Kidney epithelial cell (primary cell): ENCODE measurements at places on chromosomes 2 and 18.

DNA sequence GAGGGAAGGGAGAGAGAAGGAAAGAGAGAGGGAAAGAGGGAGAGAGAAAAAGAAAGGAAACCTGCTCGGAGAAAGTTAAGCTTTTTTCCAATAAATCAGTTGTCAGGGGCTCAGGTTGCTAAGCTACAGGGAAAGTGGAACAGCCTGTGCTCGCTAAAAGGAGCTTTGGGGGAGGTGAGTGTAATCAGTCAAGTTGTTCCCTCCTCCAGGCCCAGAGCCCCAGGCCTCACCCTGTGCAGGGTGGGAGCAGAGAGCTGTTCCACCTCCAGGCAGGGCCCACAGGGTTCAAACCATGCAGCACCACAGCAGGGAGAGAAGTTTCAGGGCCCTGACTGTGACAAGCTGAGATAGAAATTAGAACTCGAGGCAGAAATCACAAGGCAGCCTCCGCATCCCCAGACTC lies 56.4 kb upstream of the PPP1CB start:
- no peak for DNase-seq

GRCh38 chr2:182302174-182302573 lies 124.7 kb downstream of the PDE1A start:
- no peak for DNase-seq

DNA sequence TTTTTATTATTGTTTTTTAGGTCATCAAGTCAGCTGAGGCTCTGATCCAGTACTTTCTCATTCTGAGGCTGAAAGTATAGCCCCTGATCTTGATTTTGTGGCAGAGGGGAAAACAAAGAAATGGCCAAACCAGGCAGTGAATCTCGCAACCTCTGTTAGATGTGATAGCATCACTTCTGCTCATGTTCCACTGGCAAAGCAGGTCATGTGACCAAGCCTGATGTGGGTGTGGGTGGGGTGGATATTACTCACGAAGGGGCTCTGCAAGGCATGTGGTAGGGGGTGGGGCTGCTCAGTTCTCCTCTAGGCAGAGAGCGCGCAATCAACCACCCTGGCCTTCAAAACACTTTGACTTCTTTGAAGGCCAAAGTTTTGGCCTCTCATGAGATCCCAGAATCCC lies 254.2 kb downstream of the MYCN start:
- no peak for DNase-seq

DNA sequence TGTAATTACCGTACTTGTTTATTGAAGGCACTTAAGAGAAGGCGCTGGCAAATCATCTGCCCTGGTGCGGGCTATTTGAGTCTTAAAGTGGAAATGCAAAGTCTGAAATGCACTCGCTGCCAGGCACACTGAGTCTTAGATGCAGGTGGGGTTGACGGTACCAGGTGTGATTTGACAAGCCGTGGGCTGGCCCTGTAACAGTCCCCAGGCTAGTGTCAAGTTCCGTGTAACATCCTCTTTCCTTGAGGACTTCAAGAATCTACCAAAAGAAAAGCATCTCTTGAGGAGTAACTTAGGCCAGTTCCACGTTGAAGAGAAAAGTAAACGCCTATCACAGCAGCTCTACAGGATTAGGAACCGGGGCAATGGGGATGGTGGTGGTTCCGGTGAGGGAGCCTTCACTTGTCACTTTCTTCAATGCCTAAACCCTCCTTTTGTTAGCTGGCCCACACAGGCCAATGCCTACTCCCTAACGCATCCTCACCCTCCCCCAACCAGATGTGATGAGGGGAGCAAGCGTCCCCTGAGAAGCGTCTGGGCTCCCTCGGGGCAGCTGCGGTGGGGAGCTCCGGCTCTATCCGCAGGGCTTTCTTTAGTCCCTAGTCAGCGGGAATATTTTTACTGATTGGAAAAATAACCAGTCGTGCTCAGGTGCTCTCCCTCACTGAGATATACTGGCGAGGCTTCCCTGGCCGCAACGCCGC lies 1.5 kb upstream of the UGP2 start:
- no peak for DNase-seq

DNA sequence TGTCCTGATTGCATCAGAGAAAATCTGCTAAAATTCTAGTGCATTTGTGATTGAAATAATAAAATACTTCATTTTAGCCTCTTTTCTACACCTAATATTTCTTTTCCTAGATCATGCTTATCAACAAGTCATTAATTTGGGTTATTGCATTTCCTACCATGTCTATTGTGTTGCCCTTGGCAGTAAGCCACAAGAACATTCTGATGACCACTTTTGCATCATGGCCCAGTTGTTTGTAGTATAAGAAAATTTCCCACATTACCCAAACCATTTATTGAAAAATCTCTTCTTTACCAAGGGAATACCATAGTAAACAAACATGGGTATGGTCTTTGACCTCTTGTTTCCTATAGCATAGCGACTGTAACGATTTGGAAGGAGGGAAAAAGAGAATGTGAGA lies 76.3 kb downstream of the R3HDM1 start:
- DNase-seq: no peak

GRCh38 chr18:31835528-31836133 lies 75.0 kb upstream of the SLC25A52 start:
- DNase-seq: no peak

DNA sequence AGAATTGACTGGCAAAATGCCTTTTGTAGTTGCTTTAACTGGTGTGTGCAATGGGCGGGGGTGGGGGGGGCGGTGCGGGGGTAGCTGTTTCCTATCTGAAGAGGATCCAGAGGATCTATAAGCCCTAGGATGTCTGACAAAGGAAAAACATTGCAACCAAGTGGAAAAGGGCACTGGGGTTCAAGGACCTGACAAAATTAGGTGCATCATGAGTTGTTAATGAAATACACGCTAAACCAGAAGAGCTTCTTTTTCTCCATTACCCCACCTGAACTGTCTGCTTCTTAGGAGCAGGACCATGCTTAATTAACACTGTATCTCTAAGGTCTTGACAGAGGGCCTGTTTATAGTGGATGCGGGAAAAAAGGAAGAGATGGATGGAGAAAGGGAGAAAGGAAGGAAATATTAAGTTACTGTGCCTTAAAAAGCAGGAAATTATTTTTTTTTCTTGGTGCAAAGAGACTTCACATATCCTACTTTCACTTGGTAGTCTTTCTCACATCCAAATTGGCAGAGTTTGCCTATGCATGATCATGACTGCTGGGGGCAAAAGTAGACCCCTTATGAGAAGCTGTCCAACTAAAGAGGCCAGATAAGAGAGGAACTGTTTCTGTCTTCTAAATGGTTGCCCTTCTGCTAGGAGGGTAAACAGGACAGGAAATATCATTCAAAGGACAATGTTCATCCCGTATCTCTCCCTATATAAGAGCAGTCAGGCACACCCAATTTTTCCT lies 4.6 kb downstream of the RND3 start:
- DNase-seq: no peak

DNA sequence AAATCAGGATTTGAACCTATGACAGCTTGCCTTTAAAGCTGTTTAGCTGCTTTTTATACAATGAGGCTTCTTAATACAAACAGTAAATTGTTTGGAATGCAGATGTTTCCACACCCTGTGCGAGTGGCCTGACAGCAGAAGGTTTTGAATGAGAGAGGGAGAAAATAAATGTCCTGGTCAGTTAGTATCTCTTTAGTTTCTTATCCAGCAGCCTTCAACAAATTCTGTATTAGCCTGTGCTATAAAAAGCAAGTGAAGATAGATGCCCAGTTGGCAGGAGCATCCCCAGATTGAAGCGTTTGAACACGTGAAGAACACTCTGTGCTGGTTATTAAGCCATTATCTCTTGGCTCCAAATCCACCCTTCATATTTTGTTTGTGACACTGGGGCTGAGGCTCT lies 70.6 kb downstream of the CERS6 start:
- no peak for DNase-seq

DNA sequence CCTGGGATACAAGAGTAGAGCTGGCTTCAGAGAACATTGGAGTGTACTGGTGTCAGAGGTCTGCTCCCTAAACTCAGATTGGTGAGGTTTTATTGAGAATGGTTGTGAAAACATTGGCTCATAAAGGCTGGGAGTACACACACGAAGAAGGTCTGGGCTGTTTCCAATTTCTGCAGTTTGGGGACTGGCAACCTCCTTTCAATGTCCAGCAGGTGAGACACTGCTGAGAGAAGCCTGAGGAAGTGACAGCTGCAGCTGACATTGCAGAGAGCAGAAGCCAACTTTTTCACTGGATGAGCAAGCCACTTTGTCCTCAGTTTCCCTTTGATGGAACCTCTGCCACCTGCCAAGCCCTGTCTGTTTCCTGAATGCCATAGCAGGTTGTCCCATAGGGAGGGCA lies 346.6 kb upstream of the SPRED2 start:
- DNase-seq: no peak

DNA sequence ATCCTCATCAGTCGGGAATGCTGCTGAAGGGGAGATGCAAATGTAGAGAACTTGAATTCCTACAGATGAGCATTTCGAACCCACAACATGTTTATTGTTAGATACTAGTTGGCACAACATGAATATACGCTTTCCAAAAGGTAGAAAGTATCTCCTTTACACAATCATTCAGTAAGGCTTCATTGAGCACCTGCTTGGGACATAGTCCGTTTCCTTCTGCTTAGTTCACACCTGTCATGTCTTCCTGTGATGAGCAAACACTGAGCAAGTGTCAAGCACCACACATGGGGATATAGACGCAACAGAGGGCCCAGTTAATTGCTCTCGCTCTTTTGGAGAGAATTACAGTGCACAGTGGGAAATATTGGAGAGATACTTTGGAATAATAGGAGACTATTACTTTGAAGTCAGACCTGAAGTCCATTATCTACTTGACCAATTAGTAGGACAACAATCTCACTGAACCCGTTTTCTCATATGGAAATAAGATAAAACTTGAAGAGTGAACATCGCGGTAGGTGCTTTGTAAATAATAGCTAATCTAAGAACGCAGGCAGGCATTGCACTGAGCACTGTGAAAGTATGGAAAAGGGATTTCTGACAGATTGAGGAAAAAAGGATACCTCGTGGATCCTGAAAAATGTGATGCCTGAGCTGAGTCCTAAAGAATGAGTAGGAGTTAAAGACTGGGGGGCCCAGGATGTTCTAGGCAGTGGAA lies 1.2 kb downstream of the CPSF3 start:
- DNase-seq: no peak

GRCh38 chr2:19868701-19869580 lies 32.8 kb downstream of the TTC32 start:
- no peak for DNase-seq

- DNase-seq: no peak
Measured at GRCh38 chr2:97851172-97851571, 137.8 kb downstream of the ZAP70 start.

DNA sequence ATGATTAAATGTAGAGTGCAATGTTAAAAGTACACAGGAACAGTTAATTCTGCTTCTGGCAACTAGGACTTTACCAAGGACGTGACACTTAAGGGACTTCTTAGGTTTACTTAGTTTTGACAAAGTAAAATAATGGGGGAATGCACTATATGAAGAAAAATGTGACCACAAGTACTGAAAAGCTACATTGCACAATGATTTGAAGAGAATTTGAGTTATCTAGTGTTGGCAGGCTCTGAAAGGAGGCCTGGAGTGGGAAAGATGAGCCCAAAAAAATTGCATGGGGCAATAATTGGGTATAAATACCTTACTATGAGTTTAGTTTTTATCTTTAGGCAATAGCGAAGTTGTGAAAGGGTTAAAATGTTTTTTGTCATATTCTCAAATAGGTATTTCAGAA lies 173.7 kb downstream of the DOK6 start:
- no peak for DNase-seq

DNA sequence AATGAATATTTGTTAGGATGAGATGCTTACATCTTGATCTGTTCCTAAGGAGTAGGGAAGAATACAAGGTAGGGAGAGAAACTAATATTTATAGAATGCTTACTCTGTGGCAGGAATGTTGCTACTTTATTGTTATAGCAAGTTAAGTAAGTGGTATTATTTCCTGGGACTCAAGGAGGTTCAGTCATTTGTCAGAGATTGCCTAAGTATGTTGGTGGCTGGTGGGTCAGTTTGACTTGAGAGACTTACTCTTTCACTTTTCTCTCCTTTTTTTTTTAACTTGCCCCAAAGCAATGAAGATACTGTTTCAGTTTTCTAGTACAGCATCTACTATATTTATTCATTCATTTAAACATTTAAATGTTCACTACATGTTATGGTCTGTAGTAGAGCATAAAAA lies 209.2 kb upstream of the STON1 start:
- no peak for DNase-seq

DNA sequence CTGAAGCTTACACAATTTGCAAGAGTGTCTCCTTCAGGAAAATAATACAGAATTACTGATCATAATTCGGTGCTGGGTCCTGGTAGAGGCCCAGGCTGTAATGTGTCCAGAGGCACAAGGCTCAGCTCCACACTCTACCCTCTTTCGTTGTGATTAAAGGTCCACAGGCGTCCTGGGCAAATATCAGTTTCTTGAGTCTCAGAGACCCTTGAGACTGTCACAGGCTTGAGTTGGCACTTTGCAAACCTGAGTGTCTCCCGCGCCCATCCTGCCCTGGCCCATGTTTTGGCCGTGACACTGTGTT lies 46.9 kb upstream of the SMAD7 start:
- DNase-seq: no peak

GRCh38 chr18:45116116-45116515 lies 435.4 kb downstream of the SETBP1 start:
- DNase-seq: no peak

- DNase-seq: peak; percentile 75
Measured at GRCh38 chr2:199303728-199304177, 154.0 kb downstream of the SATB2 start.

DNA sequence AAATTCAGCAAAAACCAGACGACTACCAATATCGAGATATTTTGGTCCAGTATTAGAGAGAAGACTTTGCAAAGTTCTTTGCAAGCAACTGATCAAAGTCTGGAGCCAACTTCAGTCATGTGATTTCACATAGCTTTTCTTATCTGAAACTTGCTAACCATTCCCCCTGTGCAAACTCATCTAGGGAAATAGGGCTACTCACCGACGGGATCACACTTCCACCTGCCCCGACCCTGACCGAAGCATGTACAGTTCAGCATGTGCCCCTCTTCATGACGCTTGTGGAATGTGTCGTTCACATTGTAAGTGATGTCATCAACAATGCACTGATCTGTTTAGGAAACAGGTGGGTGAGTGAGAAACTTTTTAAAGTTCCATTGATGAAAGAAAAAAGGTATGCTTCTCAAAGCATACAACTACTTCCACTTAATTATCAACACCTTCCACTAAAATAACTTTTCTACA lies 15.4 kb downstream of the FN1 start:
- no peak for DNase-seq

GRCh38 chr2:99974682-99975375 lies 167.6 kb downstream of the AFF3 start:
- DNase-seq: peak; percentile 61

- no peak for DNase-seq
Measured at GRCh38 chr2:170553748-170554147, 161.4 kb upstream of the SP5 start.

DNA sequence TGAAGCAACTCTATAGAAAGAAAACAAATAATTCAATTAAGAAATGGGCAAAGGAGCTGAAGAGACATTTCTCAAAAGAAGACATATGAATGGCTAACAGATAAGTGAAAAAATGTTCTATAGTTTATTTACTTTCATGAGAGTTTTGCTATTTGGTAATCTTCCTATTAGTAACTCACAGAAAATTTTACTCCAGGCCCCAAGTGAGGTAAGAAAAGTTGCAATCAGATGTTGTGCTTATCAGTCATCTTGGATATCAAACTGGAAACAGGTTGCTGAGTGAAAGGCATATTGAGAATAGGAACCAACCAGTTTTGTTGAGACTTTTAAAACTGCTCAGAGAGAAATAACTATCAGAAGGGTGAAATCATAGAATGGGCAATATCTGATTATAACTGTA lies 1179.0 kb upstream of the ACVR2A start:
- no peak for DNase-seq
